ENCODE measurements at places on chromosomes 16 and 17.

DNA sequence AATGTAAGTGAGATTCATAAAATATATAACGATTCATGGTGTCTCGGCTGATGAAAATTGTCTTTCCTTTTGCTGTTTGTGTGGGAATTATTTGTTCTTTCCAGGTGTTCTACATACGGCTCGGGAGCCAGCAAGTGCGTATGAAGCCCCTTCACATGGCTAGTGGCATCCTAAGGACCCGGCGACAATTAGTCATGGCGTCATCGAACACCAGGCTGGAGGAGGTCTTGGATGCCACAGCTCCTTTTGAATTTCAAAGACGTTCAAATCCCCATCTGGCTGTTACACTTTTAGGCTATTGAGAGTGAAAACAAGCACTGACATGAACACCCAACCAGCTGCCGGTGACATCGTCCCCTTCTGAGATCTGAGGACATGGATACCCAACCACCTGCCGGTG, 397.7 kb upstream of the TNRC6C start:
- DNase-seq = no peak

- no peak for DNase-seq
Measured at GRCh38 chr16:3625911-3626732, 14.7 kb upstream of the SLX4 start.

DNA sequence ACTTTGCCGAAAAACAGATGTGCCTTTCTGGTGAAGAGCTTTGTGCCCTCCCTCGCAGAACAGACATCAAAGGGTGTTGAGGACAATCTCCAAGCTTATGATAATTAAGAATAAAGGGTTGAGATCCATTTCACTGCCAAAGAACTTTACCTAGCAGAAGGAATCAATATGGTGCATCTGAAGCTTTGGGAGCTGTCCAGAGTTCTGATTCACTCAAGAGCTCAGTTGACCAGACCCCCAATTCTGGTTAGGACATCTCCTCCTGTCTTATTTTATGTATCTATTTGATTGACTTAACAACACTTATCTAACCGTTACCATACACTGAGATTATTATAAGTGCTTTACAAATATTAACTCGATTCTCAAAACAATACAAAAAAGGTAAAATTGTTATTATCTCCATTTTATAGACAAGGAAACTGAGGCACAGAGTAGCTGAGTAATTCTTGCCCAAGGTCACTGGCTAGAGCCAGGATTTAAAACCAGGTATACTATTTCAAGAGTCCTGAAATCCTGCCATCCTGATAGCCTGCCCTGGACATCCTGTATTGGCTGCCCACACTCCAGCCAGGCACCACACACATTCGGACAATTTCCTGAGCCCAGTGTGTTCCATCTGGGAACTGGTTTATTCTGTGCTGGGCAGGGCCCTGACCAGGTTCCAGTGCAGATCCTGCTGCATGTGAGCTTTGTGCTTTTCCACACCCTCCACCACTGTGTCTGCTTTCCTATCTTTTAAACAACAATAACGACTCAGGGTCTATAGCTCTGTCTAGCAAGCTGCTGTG, 29.8 kb downstream of the PITPNM3 start:
- no peak for DNase-seq

DNA sequence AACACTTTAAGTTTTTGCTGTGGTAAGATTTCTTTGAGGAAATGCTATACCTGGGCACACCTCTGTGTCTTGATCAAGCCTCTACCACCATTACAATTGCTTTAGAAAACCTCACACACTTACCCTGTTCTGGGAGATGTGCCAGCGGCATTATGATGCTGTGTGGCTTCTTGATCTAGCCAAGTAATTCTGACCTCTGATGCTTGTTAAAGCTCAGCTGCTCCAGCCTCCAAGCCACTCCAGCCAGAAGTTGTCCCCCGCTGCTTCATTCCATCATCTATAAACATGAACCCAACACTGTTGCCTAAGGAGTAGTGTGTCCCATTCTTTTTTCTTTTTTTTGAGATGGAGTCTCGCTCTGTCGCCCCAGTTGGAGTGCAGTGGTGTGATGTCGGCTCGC, 60.1 kb downstream of the CYLD start:
- no peak for DNase-seq

DNA sequence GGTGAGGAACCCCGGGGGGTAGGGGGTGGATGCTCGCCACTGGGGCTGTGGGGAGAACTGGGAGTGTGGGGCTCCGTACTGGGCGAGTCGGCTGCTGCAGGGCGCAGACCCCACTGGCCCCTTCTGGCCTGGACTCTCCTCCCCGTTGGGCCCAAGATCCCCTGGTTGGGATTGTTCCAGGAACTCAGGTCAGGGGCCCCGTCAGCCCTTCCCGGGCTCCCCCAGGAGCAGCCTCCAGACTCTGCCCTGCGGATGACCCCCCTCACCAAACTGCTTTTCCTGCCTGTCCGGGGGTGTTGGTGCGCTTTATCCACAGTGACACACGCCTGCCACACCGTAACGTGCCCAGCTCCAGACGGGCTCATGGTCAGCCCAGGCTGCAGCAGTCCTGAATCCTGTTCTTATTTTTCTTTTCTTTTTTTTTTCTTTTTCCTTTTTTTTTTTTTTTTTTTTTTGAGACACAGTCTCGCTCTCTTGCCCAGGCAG, 21.1 kb downstream of the CENPX start:
- no peak for DNase-seq

DNA sequence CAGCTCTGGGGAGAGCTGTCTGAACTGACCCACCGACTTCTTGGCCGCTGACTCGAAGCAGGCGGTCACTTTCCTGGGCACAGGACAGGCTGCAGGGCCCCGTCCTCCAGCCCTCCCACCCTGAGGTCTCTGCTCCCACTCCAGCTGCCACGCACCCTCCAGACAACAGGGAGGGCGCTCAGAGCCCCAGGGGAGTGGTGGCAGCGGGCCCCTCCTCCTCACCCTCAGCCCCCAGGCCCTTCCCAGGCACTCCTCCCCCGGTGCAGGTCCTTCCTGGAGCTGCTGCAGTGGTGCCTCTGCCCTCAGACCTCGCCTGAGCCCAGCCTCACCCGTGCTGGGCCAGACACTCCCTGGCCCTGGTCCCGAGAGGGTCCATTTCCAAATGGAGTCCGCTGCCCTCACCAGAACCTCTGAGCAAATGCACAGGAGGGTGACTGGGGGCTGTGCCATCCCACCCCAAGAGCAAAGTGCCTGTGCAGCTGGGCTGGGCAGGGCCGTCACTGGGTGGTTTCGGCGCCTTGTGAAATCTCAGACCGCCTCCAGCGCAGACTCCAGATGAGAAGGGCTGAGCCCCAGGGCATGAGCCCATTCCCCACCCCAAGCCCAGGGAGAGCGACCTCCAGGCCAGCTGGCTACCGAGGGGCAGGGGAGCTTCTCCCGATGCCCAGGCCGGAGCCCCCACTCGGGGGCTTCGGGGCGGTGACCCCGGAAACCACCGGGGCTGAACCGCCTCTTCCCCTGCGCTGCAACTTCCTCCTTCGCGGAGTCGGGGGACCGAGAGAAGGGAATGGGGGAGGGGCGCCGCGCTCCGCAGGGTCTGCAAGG, 717 bp downstream of the CYBA start:
- no peak for DNase-seq

DNA sequence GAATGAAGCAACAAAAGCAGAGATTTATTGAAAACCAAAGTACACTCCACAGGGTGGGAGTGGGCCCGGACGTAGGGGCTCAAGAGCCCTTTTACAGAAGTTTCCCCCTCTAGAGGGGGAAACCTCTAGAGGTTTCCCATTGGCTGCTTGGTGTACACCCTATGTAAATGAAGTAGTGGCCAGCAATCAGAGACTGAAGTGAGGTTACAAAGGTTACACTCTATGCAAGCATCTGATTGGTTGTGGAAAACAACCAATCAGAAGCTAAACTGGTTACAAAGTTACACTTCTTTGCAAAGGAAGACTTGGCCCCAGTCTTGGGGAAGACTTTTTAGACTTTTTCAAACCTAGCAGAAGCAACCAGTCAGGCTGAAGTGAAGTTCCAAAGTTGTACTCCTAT, 27.1 kb downstream of the CRAMP1 start:
- no peak for DNase-seq

- no peak for DNase-seq
Measured at GRCh38 chr17:45841186-45841585, 3.5 kb upstream of the SPPL2C start.

GRCh38 chr17:57957120-57957850, 2.1 kb upstream of the CUEDC1 start:
- no peak for DNase-seq

GRCh38 chr17:82370471-82371332, 863 bp upstream of the UTS2R start:
- DNase-seq = no peak

DNA sequence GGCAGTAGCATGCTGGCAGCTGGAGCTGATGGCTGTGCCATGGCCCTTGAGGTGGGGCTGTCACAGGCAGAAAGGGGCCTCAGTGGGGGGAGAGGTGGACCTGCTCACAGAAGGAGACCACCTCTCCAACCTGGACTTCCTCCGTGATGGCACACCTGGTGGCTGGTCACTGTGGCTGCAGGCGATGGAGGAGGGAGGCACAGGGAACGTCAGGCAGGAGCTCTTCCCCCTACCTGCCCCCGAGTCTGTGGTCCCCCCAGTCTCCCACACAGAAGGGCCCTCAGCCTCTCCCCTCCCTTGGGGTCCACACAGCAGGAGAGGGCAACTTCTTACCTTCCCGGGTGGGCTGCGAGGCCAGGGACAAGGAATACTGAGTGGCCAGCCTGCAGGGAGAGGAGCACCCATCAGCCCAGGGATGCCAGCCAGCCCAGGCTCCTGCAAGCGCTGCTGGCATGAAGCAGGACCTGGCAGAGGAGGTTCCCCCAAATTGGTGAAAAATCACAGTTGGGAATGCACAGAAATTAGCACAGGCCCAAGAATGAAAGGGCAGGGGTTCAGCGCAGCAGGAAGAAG, 96.5 kb downstream of the GOSR1 start:
- no peak for DNase-seq

DNA sequence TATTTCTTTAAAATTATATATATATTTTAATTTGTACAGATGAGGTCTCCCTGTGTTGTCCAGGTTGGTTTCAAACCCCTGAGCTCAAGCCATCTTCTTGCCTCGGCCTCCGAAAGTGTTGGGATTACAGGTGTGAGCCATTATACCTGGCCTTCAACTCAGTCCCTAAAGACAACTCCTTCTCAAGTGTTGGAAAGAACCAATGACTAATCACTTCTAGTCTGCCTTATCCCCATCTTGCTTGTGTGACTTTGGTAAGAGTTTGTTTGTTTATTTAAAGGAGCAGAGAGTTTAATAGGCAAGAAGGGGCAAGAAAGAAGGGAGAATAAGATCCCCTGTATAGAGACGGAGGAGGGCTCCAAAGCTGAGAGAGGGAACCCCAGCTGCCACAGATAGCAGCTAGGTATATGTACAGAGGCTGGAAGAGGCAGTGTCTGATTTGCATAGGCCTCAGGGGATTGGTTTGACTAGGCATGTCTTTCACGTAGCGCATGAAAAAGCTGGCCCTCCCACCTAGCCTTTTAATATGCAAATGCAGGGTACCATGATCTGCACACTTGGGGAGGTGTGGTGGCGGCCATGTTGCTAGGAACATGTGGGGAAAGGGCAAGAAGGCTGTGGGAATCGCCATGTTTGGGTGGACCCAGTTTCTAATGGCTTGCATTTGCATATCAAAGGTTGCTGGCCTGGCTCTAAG, 21.5 kb downstream of the ABCC1 start:
- no peak for DNase-seq

DNA sequence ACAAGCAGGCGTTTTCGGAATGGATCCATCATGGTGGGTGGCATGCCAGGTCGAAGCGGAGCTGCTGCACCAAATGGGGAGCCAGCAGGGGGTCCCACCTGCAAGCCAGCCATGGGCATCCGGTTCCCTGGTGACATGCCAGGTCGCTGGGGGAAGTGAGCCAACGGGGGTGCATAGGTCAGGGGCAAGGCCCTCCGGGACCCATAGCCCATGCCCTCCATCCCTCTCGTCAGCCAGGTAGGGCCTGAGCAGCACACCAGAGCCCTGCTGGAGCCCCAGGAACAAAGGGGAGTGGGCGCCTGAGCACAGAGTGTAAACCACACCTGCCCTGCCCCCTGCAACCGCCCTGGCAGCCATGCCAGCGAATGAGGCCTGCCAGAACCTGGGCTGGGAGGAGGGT, 5.0 kb downstream of the SMARCD2 start:
- DNase-seq = no peak

- no peak for DNase-seq
Measured at GRCh38 chr17:39996800-39997199, 16.2 kb downstream of the PSMD3 start.

- DNase-seq = peak; percentile 27
Measured at GRCh38 chr17:44105483-44105882, 18.0 kb downstream of the HDAC5 start.

DNA sequence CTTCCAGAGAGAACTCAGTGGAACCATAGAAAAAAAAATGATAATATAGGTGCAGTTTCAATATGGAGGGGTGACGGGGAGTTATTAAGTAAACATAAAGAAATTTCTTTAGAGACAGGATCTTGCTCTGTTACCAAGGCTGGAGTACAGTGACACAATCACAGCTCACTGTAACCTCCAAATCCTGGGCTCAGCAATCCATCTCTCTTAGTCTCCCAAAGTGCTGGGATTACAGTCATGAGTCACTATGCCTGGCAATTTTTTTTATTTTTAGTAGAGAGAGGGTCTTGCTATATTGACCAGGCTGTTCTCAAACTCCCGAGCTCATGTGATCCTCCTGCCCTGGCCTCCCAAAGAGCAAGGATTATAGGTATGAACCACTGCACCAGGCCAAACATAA, 48.8 kb downstream of the NLRC5 start:
- DNase-seq = no peak

DNA sequence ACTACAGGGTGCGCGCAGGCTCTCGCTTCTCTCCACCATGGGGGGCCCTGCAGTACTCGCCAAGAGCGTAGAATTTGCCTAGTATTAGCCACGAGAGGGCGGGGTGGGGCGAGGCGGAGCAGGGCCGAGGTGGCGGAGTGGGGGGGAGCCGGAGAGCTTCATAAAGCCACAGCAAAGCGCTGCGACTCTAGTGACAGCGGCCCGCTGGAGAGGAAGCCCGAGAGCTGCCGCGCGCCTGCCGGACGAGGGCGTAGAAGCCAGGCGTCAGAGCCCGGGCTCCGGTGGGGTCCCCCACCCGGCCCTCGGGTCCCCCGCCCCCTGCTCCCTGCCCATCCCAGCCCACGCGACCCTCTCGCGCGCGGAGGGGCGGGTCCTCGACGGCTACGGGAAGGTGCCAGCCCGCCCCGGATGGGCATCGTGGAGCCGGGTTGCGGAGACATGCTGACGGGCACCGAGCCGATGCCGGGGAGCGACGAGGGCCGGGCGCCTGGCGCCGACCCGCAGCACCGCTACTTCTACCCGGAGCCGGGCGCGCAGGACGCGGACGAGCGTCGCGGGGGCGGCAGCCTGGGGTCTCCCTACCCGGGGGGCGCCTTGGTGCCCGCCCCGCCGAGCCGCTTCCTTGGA, at the start of gene TBX21:
Gene TBX21, plus strand, starts transcription at position 190 of the 627 bp plus-strand sequence. Its CDS starts 219 bp downstream, at position 409.
- DNase-seq = peak; percentile 67

DNA sequence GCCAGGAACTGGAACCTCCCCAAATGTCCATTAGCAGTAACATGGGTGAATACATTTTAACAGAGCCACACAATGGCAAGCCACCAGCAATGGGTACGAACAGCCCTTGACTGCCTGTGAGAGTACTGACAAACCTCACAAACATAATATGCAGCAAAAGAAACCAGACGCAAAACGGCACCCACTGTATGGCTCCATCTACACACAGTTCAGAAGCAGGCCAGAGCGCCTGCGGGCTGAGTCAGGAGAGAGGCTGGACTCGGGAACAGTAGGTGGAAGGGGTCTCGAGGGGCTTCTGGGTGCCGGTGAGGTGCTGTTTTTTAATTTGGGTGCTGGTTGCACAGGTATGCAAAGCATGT, 77.4 kb upstream of the TOB1 start:
- DNase-seq = no peak

- no peak for DNase-seq
Measured at GRCh38 chr16:4376126-4376892, 4.7 kb downstream of the VASN start.
